ENCODE measurements at places on chromosomes 1 and 21.
A peak's percentile ranks its signal among the peaks of the same experiment; 100 is the strongest.

GRCh38 chr1:178614286-178614685, 101.4 kb downstream of the TEX35 start:
- DNase-seq, result no peak

DNA sequence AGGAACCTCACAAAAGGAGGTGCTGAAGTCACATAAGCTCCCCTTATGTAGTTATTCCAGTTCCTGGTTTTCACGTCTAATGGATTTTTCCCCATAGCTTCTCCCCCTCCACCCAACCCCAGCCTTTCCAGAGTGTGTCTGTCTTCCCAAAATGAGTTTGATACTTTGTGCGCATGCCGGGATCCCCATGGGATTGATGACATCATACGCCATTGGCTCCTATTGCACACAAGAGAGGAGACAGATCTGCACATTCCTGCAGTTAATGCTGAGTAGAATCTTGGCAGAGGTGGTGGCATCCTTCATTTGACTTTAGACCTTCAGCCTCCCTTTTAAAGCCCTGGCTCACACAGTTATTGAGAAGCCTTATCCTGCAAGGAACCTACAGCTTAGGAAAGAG, 71.4 kb downstream of the DDR2 start:
- no peak for DNase-seq

DNA sequence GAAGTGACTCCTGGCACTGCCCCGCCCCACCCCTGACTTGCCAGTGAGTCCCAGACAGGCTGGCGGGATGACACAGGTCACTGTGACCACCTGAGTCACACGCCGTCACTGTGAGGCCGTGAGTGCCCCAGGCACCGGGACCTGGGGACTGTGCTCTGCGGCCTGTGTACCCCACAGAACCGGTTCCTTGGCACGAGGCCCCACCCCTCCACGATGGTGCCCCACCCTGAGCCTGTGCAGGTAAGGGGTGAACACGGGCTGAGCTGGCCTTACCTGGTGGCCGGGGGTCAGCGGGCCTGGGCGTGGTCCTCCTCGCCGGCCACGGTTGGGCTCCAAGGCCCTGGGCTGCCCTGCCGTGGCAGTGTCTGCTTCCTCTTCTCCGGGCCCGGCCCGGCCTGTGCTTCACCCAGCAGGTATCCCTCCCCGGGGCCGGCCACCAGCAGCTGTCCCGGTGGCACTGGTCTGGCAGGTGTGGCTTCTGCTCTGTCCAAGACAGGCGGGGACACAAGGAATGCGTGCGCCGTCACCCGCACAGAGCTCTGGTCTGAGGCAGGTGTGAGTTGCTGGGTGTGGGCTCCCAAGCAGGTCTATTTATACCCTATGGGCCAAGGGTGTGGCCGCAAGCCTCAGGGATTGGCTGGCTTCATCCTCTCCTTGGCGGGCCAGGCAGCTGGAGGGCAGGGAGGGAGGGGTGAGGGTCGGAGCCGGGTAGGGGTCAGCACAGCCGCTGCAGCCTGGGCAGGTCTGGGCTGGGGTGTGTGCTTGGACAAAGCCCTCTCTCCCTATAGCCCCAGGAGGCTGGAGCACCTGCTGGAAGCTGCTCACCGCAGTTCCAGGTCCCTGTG, at the start of gene RNF223:
Gene RNF223, minus strand, starts transcription at position 564 of the 845 bp plus-strand sequence. CDS start 1,740 bp downstream, outside the sequence.
- DNase-seq, result peak; percentile 63

- no peak for DNase-seq
Observed at GRCh38 chr1:190747704-190748103, 270.0 kb upstream of the BRINP3 start.

DNA sequence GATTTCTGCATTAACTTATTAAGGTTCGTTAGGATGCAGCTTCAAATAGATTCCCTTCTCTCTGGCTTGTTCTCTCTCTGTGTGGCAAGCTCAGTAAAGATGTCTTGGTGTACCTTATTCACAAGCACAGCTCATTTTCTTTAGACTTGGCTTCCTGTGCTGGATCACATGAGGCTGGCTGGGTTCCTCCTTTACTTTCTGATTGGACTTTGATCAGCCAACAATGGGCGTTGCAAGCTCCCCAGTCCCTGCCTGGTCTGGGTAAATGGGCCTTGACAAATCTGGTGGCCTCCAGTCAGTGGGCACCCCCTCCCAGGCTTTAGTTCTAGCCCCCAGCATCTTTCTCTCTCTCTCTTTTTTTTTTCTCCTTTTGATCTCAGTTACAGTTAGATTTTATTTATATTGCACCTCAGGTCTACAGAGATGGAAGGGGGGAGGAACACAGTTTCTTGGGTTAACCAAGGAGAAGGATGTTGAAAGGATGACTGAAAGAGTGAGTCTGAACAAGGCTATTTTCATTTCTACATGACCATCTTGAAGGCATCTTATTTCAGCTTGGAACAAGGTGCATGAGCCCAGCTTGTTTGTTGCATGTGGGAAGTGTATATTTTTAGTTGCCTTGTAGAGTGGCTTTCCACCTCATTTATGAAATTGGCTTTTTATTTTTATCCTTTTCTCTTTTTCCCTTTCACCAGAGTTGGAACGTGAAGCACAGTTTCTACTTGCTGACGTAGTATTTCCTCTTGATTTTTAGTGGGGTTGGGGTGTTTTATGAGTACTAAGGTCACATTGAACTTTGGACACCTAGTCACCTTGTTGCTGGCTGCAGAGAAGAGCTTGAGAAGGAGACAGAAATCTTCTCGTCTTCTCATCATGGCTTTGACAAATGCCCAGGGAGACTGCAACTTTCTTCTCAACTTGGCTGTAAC, 77.1 kb downstream of the PBX1 start:
- DNase-seq, result peak; percentile 34

GRCh38 chr1:64005801-64006200, 197.6 kb upstream of the UBE2U start:
- peak; percentile 42 for DNase-seq

DNA sequence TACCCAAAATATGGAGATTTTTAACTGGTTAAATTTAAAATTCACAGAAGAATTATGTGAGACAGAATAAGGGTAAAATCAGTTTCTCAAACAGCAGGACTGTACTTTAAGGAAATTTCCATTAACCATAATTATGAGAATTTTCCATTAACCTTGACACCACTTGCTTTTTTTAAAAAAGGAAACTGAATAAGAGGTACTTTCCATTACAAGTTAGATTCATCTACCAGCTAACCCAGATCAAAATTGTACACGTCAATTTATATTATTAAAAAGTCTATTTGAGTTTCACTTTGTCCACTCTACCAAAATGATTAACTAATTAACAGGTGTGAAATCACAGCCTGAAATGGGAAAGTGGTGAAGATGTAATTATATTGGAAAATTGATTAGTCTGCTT, 414.5 kb downstream of the DPYD start:
- no peak for DNase-seq

- no peak for DNase-seq
Observed at GRCh38 chr21:45834821-45835293, 146.7 kb upstream of the COL6A1 start.

DNA sequence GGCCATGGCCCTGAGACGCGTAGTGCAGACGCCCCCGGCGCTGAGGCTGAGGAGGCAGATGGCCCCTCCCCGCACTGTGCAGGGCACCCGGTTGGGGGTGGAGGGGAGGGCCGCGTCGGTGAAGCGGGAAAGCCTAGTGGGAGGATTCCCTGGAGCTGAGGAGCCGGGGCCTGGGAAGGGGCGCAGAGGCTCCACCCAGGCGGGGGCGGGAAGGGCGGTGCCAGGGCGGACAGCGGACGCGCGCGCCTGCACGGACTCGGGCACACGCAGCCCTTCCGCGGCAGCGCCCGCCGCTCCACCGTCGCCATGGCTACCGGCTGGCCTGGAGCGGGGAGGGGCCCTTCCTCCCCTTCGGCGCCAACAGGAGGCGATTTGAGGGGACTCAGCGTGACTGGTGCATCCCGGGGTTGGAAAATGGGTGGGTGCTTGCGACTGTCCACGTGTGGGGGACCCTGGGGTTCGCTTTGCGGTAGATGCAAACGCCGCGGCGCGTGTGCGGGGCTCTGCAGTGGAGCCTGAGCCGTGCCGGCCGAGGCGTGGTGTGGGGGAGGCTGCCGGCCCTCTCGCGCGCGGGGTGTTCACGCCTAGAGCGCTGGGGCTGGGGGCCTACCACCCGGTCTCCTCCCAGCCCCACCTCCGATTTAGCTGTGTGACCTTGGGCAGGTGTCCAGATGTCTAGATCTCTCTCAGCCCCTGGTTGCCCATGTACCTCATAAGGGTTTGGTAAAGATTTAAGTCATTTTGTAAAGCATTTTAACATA, 35.1 kb downstream of the PTPRF start:
- DNase-seq, result peak; percentile 93

DNA sequence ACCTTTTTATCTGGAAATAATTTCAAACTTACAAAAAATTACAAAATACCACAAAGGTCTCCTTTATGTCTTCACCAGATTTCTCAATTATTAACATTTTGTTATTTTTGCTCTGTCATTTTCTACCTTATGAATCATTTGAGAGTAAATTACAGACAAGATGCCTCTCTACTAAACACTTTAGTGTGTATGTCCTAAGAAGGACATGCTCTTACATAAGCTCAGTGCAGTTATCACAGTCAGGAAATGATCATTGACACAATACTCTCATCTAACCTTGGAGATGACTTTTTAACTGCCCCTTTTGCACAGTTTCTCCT, 378.9 kb upstream of the RUNX1 start:
- DNase-seq, result no peak

DNA sequence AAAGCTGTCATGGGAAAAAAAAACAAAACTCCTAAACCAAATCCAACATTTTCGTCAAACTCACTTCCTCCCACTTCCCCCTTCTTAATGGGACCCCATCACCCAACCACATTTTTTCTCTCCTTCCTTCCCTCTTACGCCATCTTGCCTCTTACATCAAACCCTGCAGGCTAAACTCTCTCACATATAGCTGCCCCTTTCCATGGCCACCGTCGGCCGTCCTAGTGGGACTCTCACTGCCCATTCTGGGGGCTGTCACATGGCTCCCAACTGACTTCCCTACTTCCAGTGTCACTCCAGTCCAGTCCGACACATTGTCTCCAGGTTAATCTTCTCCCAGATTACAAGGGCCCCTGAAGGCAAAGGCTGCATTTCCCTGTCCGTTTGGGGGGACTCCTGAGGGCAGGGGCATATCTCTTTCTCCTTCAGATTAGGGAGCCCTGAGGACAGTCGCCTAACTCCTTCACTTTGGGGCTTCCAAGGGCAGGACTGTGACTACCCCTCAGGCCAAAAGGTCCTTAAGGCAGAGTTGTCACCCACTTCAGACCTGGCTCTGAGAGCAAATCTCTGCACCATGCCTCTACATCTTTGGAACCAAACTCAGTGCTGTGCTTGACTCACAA, 658 bp downstream of the UBXN11 start:
- DNase-seq, result no peak

DNA sequence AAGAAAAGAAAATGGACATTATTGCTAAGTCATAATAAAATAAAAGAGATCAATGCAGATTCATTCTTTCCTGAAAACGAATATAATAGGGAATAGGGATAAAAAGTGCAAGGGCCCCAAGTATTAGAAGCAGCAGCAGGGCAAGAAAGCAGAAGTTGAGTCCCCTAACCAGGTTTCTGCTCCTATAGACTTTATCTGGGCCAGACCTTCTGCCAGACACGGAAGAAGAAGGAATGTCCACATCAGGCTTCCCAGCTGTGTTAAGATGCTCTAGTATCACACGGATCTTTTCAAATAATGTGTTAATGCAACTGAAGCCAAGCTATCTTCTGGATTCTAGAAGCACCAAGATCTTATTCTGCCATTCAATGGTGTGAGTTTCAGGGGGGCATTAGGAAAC, 26.9 kb downstream of the CD244 start:
- no peak for DNase-seq

- DNase-seq, result no peak
Observed at GRCh38 chr1:111734856-111735255, 4.3 kb downstream of the INKA2 start.

DNA sequence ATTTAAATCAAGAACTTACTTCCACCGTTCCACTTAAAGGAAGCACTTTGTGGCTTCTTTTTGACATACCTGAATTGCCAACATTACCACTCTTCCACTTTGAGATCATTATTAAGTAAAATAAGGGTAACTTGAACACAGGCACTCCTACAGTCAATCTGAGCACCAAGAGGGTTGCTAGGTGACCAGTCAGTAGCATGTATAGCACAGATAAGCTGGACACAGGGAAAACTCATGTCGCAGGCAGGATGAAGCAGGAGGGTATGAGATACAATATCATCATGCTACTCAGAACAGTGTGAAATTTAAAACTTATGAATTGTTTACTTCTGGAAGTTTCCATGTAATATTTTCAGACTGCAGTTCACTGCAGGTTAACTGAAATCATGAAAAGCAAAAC, 47.0 kb upstream of the RAP1GAP start:
- no peak for DNase-seq

DNA sequence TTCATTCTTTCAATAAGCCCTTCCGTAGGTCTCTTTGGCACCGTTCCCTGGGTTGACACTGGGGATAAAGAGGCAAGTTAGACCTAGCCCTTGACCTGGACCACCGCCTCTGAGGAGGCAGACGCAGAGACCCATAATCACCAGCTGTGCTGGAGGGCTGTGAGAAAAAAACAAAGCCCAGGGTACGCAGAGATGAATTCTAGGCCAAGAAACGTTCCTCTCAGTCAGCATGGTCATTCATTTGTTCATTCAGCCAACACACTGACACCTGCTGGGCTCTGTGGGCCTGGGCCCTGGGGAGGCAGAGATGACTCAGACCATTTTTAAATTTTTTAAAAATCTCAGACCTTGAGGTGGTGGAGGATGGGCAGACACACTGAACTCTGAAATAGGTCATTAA, 26.3 kb upstream of the TRABD2B start:
- no peak for DNase-seq

- peak; percentile 53 for DNase-seq
Observed at GRCh38 chr21:41953249-41953830, 478 bp downstream of the C2CD2 start.

DNA sequence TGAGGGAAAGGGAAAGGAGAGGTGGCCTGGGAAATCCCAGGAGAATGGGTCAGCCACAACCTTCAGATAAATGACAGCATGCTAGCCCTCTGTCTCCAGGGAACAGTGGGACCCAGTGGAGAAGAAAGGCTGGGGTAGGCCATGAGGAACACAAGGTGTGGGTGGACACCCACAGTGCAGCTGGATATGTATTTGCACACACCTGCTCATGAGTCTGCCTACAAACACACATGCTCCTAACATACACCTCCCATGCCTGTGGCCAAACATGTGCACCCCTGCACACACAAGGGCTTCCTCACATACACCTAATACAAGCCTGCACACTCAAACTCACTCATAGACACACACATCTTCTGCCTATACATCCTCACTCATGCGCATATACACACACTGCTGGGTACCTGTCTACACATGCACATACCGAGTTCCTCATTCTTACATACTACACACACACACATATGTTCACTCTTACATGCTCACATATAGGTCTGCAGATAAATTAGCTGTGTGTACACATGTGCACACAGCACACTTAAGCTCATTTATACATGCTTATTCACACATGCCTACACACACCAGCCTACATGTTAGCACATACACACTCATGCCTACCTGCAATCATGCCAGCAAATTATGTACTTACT, 3.6 kb downstream of the C1orf216 start:
- DNase-seq, result peak; percentile 5
